Omental fat pad (tissue), 4 donors: ENCODE measurements at places on chromosomes 7 and 10. TPM values are rescaled to one million over a fixed set of nuclear protein-coding genes. Genes with fewer than 3 reads are reported as not detected.

ASZ1 gene
- total RNA-seq = not detected

MACC1 gene
- 5.2 TPM for total RNA-seq

CCAR1 gene
- 53.3 TPM for total RNA-seq

EVX1 gene
- not detected for total RNA-seq

AOC1 gene
- total RNA-seq = not detected

OR2A5 gene
- not detected for total RNA-seq

PIP gene
- total RNA-seq = not detected

FBXL13 gene
- total RNA-seq = 3.6 TPM

GRM3 gene
- not detected for total RNA-seq

ST8SIA6 gene
- total RNA-seq = 7.6 TPM

DAGLB gene
- total RNA-seq = 25.9 TPM

RSPH10B2 gene
- total RNA-seq = 0.93 TPM

TPST1 gene
- total RNA-seq = 16.4 TPM

CFAP46 gene
- total RNA-seq = not detected

DNA sequence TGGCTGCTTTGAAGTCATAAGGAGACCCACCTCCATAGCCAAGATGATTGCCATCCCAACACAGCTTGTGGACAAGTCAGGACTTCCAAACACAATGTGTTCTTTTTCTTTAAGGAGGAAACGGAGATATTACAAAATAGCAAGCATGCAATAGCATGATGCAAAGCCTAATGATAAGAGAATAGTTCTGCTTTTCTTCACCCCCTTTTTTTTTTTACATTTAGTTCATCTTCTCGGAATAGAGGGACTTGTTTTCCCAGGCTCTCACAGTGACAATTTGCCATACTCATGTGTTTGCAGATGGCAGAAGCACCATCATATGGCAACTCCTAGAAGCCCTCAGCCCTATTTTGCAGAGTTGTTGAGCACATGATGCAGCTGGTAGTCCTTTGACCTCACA lies 119.8 kb downstream of the ITGB8 start:
- DNase-seq = no peak

GRCh38 chr10:12511651-12512050 lies 162.3 kb downstream of the CAMK1D start:
- no peak for DNase-seq

DNA sequence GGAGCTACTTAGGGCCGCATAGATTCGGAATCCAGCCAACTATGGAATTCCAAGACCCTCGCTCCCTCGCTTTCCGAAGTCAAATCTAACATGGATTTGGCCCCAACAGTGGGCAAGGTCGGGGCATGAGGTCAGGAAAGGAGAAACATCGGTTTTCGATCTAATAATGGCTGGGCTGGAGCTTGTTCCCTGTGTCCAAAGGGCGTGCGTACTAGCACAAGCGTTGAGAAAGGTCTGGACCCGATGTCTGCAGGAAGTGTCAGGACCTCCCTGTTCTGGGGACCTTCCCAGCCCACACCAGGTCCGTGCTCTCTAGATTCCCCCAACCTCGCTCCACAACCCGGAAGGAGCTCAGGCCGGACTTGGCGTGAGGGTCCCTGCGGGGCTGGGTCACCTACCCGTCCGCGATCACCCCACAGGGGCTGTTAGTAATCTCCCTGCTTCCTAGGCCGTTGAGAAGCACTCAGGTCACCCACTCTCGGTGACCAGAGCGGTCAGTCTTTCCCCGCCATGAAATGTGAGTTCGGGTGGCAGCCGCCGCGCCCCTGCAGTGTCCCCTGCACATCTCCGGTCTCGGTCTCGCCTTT lies 4.8 kb downstream of the FEZF1 start:
- DNase-seq = no peak

- no peak for DNase-seq
These were observed 49.9 kb downstream of the CHST15 start for GRCh38 chr10:124043310-124044142.

GRCh38 chr7:32275216-32276009 lies 205.2 kb upstream of the PDE1C start:
- no peak for DNase-seq

GRCh38 chr10:75024971-75025523 lies 86.4 kb upstream of the SAMD8 start:
- DNase-seq = no peak

GRCh38 chr7:25028370-25029021 lies 48.5 kb upstream of the OSBPL3 start:
- DNase-seq = no peak

DNA sequence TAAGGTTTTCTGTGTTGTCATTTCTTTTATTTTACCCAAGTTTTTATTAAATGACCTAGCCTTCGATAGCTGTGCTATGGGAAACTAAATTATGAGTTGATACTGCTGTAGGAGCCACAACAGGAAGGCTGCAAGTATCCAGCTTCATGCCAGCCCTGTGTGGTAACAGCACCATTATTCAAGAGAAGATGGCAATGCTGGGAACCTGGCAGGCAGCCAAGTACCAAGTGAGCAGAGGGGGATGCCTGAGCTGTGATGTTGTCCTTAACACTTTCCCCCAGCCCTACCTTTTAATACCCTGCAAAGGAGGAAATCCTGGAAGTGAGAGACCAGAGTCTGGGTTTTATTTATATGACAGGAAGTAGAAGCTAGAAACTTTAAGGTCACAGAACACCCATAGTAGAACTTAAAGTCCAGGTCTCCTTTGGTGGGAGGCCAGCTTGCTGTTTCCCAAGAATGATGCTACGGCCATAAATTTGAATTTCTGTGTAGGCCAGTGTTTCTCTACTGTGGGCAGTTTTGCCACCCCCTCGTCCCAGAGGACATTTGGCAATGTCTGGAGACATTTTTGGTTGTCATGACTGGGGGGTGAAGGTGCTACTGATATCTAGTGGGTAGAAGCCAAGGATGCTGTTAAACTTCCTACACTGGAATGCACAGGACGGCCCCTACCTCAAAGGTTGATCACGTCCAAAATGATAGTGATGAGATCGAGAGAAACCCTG lies 9.2 kb upstream of the ATXN7L1 start:
- no peak for DNase-seq

DNA sequence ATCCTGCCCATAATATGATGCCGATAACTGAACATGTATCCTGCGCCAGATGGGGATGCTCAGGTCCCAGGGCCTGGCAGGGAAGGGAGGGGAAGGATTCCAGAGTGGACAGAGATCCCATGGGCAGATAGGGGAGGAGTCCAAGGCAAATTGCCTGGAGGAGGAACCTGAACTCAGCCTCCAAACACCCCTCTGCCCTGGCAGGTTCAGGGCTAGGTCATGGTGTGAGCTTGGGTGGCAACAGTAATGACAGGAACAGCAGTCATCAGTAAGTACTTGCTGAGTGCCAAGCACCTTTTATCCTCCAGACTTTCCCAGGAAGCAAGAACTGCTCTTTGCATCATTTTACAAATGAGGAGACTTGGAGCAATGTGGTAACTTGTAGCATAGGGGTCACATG lies 3.8 kb upstream of the PALD1 start:
- no peak for DNase-seq

DNA sequence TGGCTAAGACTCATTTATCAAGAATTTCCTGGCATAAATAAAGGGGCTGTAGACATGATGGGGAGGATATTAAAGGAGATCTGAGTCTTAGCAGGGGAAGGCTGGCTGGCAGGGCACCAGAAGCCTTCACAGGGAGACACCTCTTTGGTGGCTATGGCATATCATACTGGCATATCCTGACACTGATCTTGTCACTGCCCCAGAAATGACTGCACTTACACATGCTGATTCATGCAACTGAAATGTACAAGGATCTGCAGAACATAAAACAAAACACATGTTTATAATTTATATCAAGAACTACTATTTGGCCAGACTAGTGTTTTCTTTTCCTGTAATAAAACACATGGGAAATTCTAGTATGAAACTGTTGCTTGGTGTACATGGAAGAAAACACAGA lies 5.5 kb upstream of the LIPN start:
- no peak for DNase-seq

- DNase-seq = no peak
These were observed 82.7 kb downstream of the PAX2 start for GRCh38 chr10:100827819-100828737.

DNA sequence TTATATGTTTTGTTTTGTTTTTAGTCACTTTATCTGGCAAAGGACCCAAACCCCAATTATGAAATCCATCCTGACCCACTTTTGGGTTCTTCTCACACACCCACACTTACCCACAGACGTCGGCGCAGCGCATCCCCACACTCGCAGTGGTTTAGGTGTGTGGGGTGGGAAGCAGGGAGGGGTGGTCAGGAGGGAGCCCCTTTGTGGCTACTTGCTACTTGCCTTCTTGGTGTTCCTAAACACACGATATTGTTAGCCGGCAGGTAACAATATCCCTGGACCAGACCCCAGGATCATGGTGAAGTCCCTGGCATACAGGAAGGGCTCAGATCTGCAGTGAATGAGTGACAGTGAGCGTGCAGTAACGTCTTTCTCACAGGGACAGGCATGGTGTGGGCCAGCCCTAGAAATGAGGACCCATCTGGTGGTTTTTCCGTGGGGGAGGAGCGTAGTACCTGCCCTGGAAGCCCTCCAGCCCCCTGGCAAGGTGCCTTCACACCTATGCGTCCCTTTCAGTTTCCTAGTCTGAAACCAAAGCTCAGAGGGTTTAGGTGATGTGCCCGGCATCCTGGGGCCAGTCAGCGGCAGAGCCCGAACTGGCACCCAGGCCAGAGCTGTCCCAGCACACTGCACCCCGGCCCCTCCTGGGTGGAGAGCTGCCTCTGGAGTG lies 4.4 kb downstream of the SPOCK2 start:
- DNase-seq = peak; percentile 10

- no peak for DNase-seq
These were observed 207.4 kb downstream of the TNS3 start for GRCh38 chr7:47374538-47374937.

GRCh38 chr10:17548162-17548561 lies 69.0 kb downstream of the HACD1 start:
- DNase-seq = no peak

DNA sequence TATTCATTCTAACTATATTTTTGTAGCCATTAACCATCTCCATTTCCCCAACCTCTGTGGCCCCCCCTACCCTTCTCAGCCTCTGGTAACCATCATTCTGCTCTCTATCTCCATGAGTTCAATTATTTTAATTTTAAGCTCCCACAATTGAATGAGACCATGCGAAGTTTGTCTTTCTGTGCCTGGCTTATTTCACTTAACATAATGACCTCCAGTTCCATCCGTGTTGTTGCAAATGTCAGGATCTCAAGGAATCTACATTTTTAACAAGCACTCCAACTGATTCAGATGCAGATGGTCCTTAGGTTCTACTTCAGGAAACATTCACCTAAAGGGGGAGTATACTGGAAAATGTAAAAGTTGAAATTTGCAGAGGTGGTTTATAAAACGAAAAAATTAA lies 60.2 kb upstream of the PTPN12 start:
- DNase-seq = no peak

- no peak for DNase-seq
These were observed 28.9 kb downstream of the LRRC27 start for GRCh38 chr10:132360766-132361447.

DNA sequence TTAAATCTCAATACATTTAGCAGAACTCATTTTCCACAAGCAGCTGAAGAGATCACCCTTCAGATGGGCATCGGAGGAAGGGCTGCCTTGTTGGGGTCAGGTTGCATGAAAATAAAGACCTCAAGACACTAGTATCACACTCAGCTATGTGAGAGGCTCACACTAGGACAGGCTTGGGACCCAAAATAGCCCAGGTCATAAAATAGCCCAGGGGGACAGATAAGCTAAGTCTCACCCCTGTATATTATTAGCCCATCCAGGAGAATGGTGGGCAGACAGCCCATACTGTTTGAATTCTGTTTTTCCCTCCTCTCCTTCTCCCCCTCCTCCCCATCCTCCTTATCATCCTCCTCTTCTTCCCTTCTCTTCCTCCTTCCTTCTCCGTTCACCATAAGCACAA lies 415.1 kb upstream of the C7orf33 start:
- DNase-seq = no peak

GRCh38 chr10:67861750-67862432 lies 22.6 kb upstream of the SIRT1 start:
- DNase-seq = no peak

- no peak for DNase-seq
These were observed 12.3 kb downstream of the TCF7L2 start for GRCh38 chr10:112962343-112962742.

DNA sequence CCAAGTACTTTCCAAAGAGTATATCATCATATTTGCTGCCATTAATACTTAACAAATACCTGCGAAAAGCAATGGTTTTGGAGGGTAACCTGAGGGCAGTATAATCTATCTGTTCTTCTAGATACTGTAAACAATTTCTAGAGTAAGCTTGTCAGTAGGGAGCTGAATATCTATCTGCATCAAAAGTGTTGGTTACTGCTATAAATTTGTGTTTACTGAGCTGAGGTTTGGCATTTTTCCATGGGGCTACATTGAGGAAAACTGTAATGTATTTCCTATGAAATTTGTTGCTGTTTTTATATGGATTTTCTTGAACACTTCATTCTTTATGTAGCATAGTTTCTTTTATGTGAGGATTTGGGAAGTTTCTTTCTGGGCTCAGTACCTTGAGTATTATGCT lies 913.4 kb downstream of the CNTNAP2 start:
- no peak for DNase-seq

GRCh38 chr10:57168611-57169240 lies 807.7 kb upstream of the ZWINT start:
- no peak for DNase-seq

DNA sequence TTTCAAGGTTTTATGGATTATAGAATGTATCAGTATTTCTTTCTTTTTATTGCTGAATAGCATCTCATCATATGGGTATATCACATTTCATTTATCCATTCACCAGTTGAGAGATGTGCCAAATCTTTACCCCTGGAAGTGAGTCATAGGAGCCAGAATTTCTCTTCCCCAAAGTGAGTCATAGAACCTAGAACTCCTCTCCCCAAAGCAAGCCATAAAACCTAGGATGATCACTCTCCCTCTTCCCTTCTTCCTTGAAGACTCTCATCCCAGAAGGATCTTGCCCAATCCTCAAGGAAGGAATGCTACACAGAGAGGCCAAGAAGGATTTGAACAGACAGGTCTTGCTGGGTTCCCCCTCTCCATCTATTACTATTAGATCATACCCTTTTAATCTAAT lies 199.9 kb downstream of the EVX1 start:
- no peak for DNase-seq

DNA sequence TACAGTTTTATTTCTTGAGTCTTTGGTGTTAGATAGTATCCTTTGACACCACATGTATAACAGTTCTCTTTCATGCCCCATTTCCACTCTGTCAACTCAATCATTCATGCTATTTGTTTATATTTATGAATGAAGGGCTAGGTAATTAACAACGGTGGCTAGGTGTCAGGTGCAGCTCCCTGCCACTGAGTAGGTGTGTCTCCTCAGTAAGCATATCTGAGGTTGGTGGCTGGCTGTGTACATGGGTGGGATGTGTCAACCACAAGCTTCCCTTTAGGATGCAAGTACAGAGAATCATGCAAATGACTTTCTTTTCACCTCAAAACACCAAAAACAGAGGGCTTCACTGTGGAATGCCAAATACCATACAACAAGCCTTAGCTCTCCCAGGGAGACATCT lies 83.4 kb downstream of the ZNF365 start:
- no peak for DNase-seq

DNA sequence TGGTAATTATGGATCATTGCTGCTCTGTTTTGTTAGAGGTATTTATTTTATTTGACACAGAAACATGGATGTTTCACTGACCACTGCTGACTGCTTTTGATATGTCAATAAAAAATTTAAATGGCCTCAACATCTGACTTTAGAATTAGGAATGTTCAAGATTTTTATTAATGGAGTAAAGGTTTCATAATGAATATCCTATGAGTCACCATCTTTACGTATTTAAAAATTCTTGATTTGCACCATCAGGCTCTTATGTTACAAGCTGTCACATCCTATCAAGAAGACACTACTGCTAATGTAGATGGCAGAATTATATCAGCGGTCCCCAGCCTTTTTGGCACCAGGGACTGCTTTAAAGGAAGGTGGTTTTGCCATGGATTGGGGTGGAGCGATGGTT lies 578.7 kb upstream of the NRP1 start:
- DNase-seq = no peak
